KG1 (cell line): ENCODE measurements at places on chromosomes 5 and 9.

GRCh38 chr5:139641116-139642080 lies 6.8 kb upstream of the CXXC5 start:
- no peak for DNase-seq

- no peak for DNase-seq
These were observed 128.9 kb downstream of the LRRC70 start for GRCh38 chr5:62707563-62707962.

DNA sequence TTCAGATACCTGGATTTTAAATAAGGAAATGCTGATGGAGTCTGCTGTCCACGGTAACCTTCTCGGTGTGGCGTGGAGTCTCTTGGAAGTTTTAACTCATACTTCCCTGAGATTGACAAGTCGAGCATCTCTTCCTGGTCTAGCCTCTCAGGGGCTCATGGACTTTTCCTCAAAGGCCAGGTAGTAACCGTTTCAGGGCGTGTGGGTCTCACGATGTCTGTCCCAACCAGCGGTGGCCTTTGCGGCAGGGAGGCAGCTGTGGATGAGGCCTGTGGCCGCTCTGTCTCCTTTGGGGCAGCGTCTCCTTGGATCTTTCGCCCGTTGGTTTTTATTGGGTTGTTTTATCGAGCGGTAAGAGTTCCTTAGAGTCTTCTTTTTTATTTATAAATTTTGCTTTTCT lies 32.8 kb downstream of the CEP72 start:
- DNase-seq, result no peak

- no peak for DNase-seq
These were observed 42.9 kb downstream of the FAF2 start for GRCh38 chr5:176491101-176491502.

GRCh38 chr9:134670851-134671281 lies 29.3 kb downstream of the COL5A1 start:
- DNase-seq, result no peak

DNA sequence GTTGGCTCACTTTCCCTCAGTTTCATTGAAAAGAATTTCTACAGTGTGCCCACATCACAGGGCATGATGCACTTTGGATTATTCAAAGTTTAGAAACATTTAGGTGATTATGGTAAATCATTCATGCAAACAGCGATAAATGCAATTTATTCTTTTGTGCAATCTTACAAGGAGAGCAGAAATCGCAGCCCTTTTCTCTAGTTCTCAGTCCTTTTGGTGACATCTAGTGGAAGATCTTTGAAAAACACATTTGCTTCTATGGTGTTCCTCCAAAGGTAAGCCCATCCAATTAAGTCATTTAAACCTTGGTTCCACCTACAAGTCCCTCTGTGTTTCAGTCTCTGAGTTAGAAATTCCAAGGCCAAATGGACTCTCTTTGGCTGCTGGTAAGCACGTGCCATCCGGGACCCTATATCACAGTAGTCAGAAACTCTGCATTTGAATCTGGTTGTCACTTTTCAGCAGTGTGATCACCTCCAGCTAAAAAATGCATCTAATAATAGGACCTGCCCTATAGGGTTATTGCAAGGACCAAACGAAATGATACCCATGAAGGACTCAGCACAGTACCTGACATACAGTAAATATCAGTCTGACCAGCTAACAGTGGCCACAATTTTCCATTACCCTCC lies 66.4 kb downstream of the MACROH2A1 start:
- DNase-seq, result no peak

DNA sequence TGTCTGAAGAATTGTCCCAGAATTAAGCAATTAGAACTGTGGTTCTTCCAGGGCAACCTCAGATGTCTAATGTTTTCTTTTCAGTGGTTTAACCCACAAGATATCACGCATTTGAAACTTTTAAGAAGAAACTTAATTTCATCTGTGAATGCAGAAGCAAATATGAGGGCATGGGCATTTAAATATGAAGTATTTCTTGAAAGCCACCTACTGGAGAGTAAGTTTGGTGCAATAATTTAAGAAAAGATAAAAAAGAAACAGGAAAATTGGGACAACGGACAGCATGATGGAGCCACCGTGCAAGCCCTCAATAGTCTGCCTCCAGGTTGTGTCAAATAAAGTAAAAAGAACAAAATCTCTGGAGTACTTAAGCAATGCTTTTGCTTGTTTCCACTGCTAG lies 1.2 kb upstream of the CAPSL start:
- no peak for DNase-seq

- DNase-seq, result no peak
These were observed 13.6 kb downstream of the NAIF1 start for GRCh38 chr9:128053560-128053959.
